ENCODE measurements at places on chromosomes 4 and X.

- H3K36me3 ChIP-seq = no peaks in the 10 kb centered on the region
- peaks cover 8% of the 10 kb centered on the region for H3K4me1 ChIP-seq
- no peaks in the 10 kb centered on the region for H3K27me3 ChIP-seq
Observed at GRCh38 chrX:119502727-119503483, 34.7 kb downstream of the SLC25A5 start.

- H3K27ac ChIP-seq = no peak overlapping the region
- no peak for DNase-seq
- peak overlapping the region; percentile 12 for H3K4me3 ChIP-seq
Observed at GRCh38 chr4:45292844-45293243, 566.5 kb upstream of the GNPDA2 start.

DNA sequence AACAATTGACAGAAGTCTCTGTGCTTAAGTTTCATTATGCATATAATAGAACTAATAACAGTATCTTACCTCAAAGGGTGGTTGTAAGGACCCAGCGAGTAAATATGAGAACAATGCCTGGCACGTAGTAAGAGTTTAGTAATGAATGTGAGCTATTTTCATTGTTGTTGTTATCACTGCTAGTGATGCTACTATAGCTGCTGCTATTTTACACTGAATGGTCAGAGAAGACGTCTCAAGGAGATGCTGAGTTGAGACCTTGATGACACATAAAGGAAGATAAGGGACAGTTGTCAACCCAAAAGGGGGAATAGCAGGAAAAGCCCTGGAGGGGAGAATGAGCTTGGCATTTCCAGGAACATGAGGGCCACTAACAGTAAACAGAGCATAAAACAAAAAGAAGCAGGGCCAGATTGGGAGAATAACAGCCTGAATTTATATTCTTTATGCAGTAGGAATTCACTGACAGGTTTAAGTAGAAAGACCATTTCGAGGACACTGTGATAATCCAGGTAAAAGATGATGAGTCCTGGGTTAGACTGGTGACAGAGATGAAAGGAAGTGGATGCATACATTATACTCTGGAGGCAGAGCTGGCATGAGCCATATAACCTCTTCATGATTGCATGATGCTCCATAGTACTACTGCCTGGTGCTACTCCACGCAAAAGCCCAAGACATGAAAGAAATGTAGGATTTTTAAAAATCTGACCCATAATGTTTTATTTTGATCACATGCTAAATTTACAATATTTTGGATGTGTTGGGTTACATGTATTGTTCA, 23.1 kb downstream of the ATP8A1 start:
- H3K36me3 ChIP-seq = no peaks in the 10 kb centered on the region
- H3K27me3 ChIP-seq = peaks cover 6% of the 10 kb centered on the region
- H3K4me3 ChIP-seq = no peak overlapping the region
- no peaks in the 10 kb centered on the region for H3K4me1 ChIP-seq

DNA sequence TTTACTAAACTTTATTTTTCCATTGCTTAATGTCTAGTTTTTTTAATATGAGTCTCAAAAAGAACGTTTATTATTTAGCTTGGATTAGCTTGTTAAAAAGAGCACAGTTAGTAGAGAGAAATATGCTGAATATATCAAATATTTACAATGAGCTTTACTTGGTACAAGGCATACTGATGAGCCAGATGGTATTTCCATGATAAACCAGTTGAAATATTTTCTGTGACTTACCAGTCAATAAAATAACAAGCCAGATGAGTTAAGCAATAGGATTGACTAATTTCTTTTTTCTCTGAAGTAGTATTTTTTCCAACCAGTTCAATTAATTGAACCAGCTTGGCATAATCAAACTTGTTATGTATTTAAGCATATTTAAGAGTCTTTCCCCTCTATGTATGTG, 134.1 kb downstream of the KLHL34 start:
- DNase-seq = no peak
- no peaks in the 10 kb centered on the region for H3K4me1 ChIP-seq
- H3K4me3 ChIP-seq = no peak overlapping the region
- H3K27me3 ChIP-seq = no peaks in the 10 kb centered on the region
- H3K36me3 ChIP-seq = no peaks in the 10 kb centered on the region
- H3K27ac ChIP-seq = no peak overlapping the region

DNA sequence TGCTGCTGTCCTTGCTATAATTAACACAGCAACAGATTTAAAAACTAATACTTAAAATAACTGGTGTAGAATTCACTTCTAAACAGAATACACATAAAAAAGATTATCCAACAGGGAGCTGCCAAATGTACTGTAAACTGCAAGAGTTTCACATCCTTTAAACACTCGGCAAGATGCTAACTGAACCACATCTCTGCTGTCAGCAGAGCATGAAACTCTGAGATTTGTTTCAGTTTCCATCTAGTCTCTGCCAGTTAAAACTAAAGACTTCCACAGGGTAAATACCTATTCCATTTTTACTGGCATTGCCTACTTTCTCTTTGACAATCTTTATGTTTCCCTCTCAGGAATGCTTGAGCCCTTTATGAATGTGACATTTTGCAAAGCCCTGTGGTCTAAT, 127.7 kb downstream of the SLC7A11 start:
- no peaks in the 10 kb centered on the region for H3K36me3 ChIP-seq
- peak; percentile 12 for DNase-seq
- H3K4me1 ChIP-seq = no peaks in the 10 kb centered on the region
- H3K27ac ChIP-seq = no peak overlapping the region

DNA sequence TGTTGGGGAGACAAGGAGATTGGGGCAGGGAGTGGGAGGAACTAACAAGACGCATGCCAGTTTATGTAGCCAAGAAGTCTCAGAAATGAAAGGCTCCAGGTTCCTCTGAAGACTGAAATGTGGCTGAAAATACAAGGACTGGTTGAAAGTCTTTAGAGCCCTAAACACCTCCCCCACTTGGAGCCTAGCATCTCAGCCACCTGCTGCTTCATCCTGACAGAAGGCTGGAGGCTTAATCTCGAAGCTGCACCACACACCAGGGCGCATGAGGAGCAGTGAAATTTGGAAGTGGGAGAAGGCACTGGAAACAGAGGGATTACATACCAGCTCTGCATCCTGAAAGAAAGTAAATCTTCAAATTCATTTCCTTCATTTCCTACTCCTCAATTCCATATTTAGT, 160.7 kb upstream of the FTHL17 start:
- no peaks in the 10 kb centered on the region for H3K36me3 ChIP-seq
- H3K4me3 ChIP-seq = no peak overlapping the region
- H3K4me1 ChIP-seq = no peaks in the 10 kb centered on the region
- no peak for DNase-seq
- no peak overlapping the region for H3K27ac ChIP-seq
- no peaks in the 10 kb centered on the region for H3K27me3 ChIP-seq

GRCh38 chrX:154436374-154436982, 476 bp upstream of the GDI1 start:
- H3K27me3 ChIP-seq = no peaks in the 10 kb centered on the region
- no peak overlapping the region for H3K27ac ChIP-seq
- peaks cover 74% of the 10 kb centered on the region for H3K36me3 ChIP-seq
- DNase-seq = no peak

GRCh38 chr4:153223427-153223801, 19.2 kb downstream of the TRIM2 start:
- peak overlapping the region; percentile 8 for H3K27ac ChIP-seq
- DNase-seq = no peak
- no peaks in the 10 kb centered on the region for H3K36me3 ChIP-seq
- peaks cover 3% of the 10 kb centered on the region for H3K27me3 ChIP-seq
- peaks cover 7% of the 10 kb centered on the region for H3K4me1 ChIP-seq
- no peak overlapping the region for H3K4me3 ChIP-seq

DNA sequence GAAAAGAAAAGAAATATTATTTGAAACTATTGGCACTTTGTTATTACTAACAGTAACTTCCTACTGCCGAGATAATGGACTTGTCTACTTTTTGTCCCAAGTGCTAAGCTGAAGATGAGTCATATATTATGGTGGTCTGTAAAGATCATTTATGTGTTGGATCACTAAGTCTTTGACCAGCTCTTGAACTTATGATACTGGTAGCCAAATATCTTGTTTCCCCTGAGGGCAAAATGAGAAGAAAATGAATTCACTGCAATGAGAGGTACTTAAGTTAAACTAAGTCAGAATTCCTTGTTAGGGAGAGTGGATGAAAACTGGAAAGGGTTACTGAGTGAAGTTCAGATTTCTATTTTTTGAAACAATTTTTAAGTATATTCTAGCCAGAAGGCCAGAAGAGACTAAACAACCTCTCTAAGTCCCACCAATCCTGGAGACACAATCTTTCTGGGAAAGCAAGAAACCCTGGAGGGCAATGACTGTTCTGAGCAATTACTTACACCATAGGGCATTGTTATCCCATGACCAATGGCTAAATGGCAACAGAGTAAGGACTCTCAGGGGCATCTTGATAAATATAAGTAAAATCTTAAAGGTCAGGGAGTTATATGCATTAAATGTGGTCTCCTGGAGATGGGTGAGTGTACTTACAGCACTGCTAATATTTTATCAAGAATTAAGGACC, 287.7 kb downstream of the STIM2 start:
- DNase-seq = peak; percentile 14
- H3K27me3 ChIP-seq = no peaks in the 10 kb centered on the region
- no peaks in the 10 kb centered on the region for H3K36me3 ChIP-seq
- no peaks in the 10 kb centered on the region for H3K4me1 ChIP-seq
